ENCODE measurements at places on chromosomes 16 and 17.

- DNase-seq = no peak
These were observed 592 bp upstream of the NUFIP2 start for GRCh38 chr17:29294580-29294900.

- DNase-seq = no peak
These were observed 88.3 kb upstream of the CCL1 start for GRCh38 chr17:34451313-34451712.

- no peak for DNase-seq
These were observed 105.3 kb downstream of the RAP1GAP2 start for GRCh38 chr17:2901582-2901981.

- DNase-seq = no peak
These were observed 29.7 kb downstream of the RTN4RL1 start for GRCh38 chr17:1995321-1995892.

DNA sequence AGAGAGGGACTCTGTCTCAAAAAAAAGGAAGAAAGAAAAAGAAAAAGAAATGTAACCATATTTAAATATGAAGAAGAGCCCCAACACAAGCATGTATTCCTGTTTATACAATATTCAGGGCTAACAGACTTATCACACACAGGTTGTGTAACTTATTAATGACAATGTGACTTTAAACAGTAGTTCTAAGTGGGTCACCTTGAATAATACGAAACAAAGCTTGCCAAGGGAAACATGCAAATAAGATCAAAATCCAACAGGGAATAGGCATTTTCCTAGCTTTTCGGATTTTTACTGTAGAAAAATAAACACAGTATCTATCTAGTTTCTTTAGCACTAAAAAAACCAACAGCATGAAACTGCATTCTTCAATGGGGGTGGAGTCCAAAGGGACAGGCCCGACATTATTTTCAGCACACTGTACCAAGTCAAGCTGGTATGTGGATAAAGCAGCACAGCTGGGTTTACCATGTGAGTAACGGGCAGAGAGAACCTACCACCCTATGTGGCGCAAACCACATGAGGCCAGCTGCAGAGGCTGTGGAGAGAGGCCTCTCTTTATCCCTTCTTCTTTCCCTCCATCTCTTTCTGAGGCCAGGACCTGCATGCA, 45.3 kb downstream of the TOM1L2 start:
- no peak for DNase-seq

GRCh38 chr17:66073384-66073783, 118.5 kb downstream of the CEP112 start:
- DNase-seq = no peak

GRCh38 chr16:29807426-29808218, 1.3 kb downstream of the MAZ start:
- DNase-seq = peak; percentile 67

DNA sequence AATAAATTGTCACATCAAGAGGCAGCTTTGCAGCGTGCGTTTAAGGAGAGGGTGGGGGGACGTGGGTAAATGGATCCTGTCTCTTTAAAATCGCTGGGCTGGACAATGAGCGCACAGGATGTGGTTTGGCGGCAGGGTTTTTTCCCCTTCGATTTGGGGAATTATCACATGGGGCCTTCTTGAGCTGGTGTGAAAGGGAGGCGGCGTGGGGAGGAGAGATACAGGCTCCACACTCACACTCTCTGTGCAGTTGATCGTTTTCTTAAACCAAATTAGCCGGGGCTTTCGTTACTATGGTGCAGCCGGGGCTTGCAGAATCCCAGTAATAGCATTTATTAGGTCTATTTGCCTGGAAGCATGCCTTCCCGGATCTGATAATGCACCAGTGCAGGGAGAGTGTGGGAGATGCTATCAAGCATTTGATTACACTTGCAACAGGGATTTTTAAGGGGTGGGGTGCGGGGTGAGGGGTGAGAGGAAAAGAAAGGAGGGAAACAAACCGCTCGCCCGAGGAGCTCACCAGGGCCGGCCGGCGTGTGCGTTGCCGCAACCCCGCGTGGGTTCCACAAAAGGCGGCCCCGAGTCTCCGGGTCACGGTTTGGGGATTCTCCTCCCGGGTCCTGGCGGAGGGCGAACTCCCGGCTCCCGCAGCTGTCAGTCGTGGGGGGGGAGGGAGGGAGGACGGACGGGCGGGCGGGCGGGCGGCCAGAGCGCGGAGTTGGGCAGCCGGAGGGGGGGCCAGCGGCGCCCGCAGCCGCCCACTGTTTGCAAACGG, 58.8 kb upstream of the GSE1 start:
- peak; percentile 75 for DNase-seq

DNA sequence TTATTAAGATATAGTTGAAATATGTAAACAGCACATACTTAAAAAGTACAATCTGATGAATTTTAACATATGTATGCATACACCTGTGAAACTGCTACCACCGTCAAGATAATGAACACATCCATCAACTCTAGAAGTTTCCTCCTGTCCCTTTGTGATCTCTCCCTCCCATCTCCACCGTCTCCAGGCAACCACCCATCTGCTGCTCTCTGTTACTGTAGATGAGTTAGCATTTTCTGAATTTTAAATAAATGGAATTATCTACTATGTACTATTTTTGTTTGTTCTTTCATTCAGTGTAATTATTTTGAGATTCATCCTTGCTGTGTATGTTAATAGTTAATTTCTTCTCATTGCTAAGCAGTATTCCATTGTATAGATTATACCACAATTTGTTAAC, 40.2 kb upstream of the SMPD3 start:
- no peak for DNase-seq

DNA sequence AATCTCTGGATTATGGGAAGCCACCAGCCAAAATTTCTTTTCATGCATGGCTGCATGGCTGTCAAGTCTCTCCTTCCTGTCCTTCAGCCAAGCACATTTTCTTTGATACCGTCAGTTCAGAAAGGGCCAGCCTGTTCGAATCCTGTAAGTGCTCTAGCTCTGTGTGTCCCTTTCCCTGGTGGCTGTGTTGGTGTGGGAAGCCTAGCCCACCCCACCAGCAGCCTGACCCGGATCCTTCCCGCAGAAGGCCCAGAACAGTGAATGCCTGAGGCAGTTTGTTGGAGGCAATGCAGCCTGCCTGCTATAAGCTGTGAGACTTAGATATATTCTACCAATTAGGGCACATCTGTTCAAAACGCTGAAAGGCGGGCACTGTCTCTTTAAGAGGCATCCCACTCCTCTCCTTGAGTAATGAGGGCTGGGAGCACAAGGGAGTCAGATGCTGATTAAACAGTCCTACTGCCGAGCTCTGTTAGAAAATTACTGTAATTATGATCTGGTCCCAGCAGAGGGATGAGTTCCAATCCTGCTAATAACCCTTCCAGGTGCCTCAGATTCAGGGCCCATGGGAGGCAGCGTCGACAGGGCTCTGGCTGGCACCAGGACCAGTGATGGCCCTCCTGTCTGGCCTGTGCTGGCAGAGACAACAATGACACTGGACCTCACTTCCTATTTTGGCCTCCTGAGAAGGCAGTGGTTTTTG, 18.4 kb downstream of the SNX11 start:
- no peak for DNase-seq

DNA sequence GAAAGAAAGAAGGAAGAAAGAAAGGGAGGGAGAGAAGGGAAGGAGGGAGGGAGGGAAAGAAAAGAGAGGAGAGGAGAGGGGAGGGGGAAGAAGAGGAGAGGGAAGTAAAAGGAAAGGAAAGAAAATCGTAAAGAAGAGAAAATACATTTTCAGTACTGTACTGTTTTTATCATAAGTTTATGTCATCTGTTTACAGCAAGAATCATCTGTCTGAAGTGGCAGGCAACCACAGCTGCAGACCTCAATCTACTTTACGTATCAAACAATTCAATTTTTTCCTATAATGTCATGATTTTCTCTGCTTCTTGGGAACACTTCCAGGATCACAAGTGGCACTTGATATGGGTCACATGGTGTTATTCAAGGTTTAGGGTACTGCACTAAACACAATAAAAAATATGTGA, 58.3 kb downstream of the USP32 start:
- no peak for DNase-seq

GRCh38 chr17:12022310-12022709, 1.6 kb downstream of the MAP2K4 start:
- no peak for DNase-seq

DNA sequence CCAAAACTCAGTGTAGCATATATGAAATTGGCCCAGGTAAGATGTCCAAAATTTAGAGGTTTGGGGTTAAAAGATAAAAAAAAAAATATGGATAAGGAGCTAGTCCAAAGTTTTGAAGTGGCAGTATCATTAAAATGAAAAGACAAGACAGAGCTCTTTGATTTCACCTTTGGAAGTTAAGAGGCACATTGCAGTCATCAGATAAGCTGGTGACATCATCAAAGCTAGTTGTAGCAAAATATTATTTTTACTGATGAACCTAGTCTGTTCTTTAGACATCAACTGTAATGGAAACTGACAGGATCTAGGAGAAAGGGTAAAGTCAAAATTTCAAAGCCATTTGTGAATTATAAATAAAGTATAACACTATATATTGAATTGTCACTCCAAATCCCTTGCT, 603.7 kb upstream of the CDH8 start:
- DNase-seq = no peak

DNA sequence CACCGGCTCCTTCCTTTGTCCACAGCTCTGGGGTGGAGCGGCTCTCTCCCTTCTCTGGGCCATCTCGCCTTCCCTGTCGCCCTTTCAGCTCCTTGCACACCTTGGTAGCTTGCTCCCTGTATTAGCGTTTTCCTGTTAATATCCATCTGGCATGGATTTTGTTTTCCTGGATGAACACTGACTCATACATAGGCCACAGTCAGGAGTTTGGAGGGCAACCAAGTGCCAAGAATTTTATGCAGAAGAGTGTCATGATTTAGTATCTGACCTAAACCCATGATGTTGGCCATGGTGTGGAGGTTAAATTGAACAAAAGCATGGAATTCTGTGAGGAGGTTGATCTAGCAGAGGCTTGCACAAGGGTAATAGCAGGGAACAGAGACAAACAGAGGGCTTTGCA, 180.9 kb downstream of the AIPL1 start:
- no peak for DNase-seq

DNA sequence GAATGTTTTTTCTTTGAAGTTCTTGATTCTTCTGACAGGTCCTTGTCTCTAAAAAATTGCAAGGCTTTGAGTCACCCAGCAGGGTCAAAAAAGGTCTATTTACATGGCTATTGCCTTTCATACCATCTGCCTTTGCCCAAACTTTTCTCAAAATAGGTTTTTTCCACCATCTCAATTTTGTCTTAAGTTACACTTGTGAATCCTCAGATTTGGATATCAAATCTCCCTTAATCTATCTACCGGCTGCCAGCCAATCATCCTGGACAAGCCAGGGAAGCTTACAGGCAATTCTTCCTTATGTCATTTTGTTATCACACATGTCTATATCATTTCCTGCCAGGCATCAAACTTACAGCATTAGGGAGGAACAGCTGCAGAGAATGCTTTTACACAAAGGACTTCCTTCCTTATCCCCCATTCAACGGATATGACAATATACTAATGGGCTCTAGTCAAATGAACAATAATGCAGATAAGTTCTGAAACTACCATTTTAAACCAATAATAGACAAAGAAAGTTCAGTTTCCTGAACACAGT, 104.1 kb upstream of the CORO6 start:
- DNase-seq = no peak

DNA sequence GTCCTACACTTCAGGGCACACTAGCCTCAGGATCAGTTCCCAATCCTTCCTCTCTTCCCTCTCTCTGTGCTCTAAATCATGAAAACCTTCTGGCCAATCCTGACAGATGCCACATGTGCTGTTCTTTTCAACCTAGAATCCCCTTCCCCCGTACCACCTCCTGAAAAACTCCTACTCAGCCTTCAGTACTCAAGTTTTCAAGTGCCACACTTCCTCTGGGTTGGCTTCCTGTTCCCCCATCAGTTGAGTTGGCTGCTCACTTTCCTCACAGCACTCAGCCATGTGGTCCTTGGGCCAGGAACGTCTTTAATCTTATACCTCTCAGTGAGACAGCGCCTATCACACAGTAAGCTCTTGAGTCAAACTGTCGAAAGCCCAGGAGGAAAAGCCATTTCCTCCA, 3.3 kb downstream of the ASPHD1 start:
- no peak for DNase-seq

GRCh38 chr17:67335245-67335835, 31.0 kb downstream of the PSMD12 start:
- no peak for DNase-seq

GRCh38 chr17:50813583-50813982, 21.8 kb upstream of the WFIKKN2 start:
- DNase-seq = no peak

DNA sequence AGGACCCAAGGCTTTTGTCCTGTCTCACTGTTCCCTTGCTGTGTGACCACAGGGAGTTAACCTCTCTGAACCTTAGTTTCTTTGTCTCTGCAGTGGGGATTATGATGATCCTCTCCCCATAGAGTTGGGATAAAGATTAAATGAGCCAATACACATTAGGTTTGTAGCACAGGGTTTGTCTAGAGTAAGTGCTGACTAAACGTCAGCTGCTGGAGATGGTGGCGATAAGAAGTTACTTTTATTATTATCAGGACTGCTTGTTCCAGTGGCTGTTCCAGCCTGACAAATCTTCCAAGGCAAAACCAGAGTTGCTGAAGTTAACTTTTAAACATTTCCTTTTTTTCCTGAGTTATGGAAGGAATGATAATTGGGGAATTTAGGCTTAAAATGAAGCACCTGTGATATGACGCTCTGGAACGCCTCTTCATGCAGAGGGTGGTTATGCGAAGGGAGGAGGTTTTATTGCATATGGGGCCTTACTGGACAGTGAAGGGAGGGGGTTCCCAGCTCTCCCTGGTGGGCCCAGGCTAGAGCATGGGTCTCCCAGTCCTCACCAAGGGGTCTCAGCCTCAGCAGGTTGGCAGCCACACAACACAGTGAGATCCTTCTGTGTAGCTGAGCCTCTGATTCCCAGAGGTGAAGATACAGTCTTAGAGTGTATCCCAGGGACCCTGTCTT, 35.8 kb downstream of the PLCG2 start:
- DNase-seq = no peak

GRCh38 chr16:29994600-29995323, 655 bp downstream of the HIRIP3 start:
- DNase-seq = peak; percentile 46

- no peak for DNase-seq
These were observed 28.9 kb upstream of the RPH3AL start for GRCh38 chr17:381516-381915.

- DNase-seq = peak; percentile 66
These were observed 677 bp downstream of the SNTB2 start for GRCh38 chr16:69187446-69188235.

GRCh38 chr17:18957831-18958230, 5.9 kb downstream of the SLC5A10 start:
- DNase-seq = no peak

GRCh38 chr17:78365561-78366108, 5.8 kb upstream of the SOCS3 start:
- DNase-seq = no peak
